ENCODE measurements at places on chromosomes 12 and 14.

DNA sequence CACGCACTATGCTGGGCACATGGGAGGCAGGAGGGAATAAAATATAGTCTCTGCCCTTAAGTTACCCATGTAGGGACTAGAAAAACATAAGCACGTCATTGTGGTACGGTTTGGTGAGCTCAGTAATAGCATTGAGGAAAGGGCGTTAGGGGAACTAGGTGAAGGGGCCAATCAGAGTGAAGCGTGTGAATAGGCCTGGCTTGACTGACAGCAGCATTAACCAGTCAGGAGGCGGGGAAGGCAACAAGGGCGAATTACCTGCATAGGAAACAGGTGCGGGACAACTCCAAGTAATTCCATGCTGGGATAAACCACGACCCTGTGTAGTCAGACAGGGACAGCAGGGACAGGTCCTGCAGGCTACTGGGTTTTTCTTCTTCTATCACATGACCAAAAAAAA lies 107.7 kb downstream of the UNC79 start:
- no peak for DNase-seq

DNA sequence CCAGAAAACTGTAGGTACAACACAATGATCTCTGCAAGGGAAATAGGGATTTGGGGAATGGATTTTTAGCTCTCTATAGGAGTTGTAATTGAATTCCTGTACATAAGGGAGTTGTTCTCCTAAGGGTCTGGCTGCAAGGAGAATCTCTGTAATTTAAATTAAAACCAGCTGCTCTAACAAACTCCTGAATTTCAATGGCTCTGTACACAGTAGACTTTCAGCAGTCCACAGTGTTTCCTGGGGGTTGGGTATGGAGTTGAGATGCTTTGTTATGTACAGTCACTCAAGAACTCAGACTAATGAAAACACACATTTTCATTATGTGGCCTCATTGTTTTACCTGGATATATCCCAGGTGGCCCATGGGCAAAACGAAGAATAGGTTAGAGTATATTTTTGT lies 93.2 kb downstream of the NAV3 start:
- DNase-seq, result no peak

- DNase-seq, result peak; percentile 10
These were observed 149.7 kb upstream of the ARHGAP5 start for GRCh38 chr14:31927348-31927832.

- no peak for DNase-seq
These were observed 130.8 kb upstream of the PTPRQ start for GRCh38 chr12:80313209-80313608.

- no peak for DNase-seq
These were observed 483.5 kb downstream of the ATP23 start for GRCh38 chr12:58424735-58425392.

- DNase-seq, result no peak
These were observed 69.9 kb downstream of the FOXN4 start for GRCh38 chr12:109239179-109239578.

- DNase-seq, result no peak
These were observed 286.3 kb upstream of the SEL1L start for GRCh38 chr14:81819910-81820309.

DNA sequence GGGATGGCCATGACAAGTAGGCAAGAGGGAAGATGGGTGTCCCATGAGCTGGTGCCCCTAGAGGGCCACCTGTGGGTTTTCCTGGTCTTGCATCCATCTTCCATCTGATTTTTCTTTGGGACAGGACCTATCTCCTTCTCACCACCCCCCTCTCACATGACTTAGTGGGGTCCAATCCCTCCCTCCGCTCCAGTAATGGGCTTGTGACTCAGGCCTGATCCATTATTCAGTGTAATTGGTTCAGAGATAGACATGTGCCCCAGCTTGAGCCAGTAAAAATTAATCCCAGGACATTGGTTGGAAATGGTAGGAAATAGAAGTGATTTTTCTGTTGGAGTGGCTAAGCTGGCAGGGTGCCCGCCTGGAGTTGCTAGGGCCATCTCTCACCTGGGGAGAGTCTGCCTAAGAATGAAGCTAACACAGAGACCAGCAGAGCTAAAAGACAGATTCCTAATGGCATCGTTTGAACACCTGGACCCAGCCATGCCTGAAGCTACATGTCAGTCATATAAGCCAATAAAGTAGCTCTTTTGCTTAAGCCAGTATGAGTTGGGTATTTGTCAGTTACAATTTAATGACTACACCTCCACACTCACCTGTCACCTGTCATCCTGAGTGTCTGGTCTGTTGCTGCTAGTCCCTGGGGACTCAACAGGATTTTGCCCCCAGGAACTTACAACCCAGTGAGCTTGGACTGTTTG lies 14.7 kb downstream of the RASAL1 start:
- DNase-seq, result no peak

GRCh38 chr14:57057803-57058202 lies 210.9 kb downstream of the EXOC5 start:
- DNase-seq, result no peak

- DNase-seq, result no peak
These were observed 305.4 kb downstream of the PCNX1 start for GRCh38 chr14:71212683-71213107.

DNA sequence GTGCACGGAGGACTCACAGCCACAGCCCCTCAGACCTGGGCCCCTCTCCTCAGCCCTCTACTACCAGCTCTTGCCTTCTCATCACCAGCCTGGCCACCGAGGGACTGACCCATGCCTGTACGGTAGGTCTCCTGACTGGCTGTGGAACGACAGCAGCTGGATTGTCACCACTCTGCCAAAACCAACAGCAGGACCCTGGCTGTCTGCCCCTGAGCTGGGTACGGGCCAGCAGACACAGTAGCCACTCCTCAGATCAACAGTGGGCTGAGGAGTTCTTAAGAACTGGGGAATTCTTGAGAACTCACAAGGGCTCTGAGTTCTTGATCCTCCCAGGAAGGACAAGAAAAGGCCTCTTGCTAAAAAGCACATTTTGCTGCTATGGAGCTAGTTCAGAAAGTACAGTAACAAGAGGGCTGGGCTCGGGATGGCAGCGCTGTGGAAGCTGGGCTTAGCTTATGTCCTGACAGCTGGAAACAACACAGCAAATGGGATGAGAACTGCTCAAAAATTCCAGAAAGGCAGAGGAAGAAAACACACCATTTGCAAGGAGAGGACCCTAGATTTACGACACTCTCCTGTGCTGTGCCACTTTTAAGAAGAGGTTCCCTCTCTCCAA lies 176.4 kb downstream of the ANO2 start:
- DNase-seq, result no peak

GRCh38 chr14:89260898-89261297 lies 156.1 kb downstream of the FOXN3 start:
- DNase-seq, result no peak

- no peak for DNase-seq
These were observed 57.7 kb downstream of the PPP1R12A start for GRCh38 chr12:79877246-79877645.

DNA sequence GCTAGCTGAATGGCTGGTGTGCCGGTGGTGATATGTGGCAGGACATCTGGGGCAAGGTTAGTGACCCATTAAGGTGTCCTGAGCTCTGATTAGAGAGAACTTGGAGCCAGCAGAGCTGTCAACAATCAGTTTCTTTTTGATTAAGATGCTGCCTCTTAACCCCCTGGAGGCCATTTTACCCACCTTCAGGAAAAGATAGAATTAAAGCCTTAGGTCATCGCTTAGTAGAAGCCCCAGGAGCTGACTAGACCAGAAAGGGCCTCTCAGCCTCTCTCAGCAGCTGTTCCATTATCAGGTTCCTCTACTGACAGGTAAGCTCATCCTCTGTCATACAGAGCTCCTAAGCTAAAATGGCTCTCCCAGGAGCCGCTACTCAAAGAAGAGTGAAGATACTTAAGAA lies 339.0 kb downstream of the FUT8 start:
- DNase-seq, result no peak

DNA sequence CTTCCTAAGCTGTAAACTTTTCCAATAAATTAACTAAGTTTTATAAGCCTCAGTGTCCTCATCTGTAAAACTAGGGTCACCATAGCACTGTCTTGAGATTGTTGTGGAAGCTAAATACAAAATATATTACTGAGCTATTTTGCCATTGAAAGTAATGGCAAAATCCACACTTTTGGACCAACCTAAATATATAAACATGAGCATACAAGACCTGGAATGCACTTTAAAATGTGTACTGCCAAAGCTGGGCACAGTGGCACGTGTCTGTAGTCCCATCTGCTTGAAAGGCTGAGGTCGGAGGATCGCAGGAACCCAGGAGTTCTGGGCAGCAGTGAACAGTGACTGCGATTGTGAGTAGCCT lies 29.8 kb upstream of the SINHCAF start:
- DNase-seq, result no peak

DNA sequence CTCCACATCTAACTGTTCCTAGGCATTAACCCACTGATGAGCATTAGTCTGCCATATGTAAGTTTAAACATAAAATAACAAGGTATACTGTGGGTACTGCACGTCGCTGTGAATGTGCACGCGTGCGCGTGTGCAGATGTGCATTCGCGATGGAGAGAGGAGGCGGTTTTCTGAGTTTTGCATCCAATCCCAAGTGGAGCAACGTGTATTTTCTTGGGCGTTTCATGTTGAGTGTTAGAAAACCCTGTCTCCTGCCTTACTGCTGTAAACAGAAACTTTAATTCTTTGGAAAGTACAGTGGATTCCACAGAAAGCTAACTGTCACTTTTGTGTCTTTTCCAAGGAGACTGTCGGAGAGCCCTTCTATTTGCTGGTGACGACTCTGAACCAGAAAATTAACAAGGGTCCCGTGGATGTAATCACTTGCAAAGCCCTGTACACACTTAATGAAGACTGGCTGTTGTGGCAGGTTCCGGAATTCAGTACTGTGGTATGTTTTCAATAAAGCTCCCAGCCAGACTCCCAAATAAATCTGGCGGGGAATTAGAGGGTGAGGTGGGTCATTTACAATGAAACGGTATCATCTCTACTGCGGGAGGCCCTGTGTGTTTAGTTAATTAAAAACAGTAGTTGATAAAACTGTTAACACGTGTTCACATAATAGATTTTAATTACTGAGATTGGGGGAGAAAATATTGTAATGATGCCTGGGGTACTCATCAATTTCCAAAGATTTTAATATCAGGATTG lies 116.5 kb downstream of the PLXNC1 start:
- no peak for DNase-seq

GRCh38 chr12:5076761-5077160 lies 33.1 kb downstream of the KCNA5 start:
- no peak for DNase-seq

All from stimulated activated CD4-positive, alpha-beta T cell treated with anti-CD3 and anti-CD28 coated beads, TNF-alpha, amount 100 ng/mL, for 48 hours (primary cell).